ENCODE measurements at places on chromosomes 1 and 21. TPM values are rescaled to one million over a fixed set of nuclear protein-coding genes. Genes with fewer than 3 reads are reported as not detected.

DNA sequence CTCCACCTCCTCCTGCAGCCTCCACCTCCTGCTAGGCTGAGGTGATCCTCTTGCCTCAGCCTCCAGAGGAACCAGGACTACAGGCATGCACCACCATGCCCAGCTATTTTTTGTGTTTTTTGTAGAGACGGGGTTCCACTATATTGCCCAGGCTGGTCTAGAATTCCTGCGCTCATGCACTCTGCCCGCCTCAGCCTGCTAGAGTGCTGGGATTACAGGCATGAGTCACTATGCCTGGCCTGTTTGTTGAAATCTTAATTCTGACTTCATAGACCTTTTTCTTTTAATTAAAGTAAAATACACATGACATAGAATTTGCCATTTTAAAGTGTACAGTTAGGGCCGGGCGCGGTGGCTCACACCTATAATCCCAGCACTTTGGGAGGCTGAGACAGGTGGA is 42.7 kb downstream of the FAAP20 start:
- no peak for DNase-seq

GRCh38 chr1:205842229-205842628 is 7.7 kb downstream of the PM20D1 start:
- peak; percentile 53 for DNase-seq

RUNX3 gene
- not detected for polyA plus RNA-seq

DNA sequence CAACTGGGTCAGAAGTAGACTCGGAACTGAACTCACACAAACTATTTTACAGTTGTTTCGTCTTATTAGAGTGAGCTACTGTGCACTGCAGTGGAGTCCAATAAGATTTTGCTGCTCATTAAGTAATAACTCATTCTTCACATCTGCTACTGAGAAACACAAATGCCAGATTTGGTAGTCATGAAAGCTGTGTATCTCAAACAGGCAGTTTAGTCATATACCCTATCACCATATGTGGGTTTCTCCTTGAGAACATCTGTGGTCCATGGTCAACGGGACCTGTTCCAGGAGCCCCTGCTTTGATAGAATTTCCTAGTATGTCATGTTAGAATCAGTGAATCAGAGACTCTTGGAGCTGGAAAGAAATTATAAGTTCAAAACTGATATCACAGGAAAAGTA is 60.4 kb downstream of the ALG14 start:
- no peak for DNase-seq

HSD11B1 gene
- 0.23 TPM for polyA plus RNA-seq

UBL4B gene
- not detected for polyA plus RNA-seq

SPAG17 gene
- polyA plus RNA-seq: not detected

PEA15 gene
- 322 TPM for polyA plus RNA-seq

BPNT1 gene
- polyA plus RNA-seq: 62.5 TPM

DNA sequence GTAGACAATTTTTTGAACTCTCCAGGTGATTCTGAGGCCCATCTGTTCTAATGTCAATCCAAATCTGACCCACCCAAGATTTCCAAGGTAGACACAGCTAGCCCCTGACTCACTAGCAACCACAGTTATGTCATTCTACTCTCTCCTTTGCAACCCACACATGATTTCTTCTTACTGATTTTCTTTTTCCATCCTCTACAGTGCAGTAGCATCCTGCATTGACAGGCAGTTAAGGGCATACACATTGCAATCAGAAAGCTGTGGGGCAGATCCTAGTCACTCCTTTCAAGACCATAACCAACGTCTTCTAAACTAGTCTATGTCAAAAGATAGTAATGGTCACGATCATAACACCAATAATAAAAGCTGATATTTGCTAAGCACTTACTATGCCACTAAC is 54.2 kb downstream of the JAK1 start:
- DNase-seq: no peak

- no peak for DNase-seq
Observed at GRCh38 chr1:44505210-44505993, 100.3 kb downstream of the RNF220 start.

CLDN17 gene
- not detected for polyA plus RNA-seq

DNA sequence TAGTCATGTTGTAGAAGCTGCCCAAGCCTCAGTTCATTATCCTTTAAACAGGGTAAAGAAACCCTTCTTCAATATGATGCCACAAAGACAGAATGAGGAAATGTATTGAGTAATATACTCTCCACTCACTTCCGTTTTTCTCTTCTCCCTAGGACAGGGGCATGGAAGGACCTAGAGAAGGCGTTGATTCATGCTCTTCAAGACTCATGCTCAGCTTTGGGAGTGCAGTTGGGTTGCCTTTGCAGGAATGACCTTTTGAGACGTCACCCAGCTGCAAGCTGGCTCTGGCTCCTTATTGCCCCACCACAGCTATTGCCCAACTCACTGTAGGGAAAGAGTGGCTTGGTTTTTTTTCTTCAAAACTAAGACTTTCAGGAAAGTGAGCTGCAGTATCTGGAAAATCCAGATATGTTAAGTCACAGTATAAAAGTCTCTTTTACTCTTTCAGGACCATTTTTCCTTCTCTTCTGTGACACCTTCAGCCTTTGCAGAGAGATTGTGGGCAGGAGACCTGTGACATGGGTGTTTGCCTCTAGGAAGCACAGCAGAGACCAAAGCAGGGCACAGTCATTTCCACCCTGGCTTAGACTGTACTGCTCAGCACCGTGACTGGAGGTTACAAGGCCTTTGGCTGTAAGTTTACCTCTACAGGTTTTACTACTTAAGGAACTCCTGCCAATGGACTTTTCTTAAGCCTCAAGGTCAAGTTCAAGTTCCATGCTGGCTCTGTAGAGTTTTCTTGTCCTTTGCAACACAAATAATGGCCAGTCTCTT is 39.5 kb downstream of the XCL2 start:
- no peak for DNase-seq

DNA sequence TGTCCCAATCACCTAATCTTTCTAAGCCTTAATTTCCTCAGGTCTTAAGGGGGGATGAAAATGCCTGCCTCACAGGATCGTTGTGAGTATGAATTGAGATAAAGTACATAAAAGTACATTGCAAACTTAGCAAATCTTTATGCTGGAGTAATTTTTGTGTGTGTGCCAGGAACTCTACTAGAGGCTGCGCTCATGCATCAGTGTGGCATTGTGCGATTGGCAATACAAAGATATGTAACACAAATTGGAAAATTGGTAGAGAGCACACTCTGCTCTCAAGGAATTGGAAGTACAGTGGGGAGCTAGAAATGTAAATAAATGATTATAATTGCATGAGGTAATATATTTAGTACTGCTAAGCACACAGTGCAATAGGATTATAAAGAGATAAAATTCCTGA is 398.3 kb downstream of the DUSP10 start:
- DNase-seq: no peak

- no peak for DNase-seq
Observed at GRCh38 chr21:39647476-39647875, 34.7 kb downstream of the B3GALT5 start.

- DNase-seq: peak; percentile 40
Observed at GRCh38 chr1:156247460-156248322, at the start of gene PAQR6. PAQR6 (minus strand) TSS chr1:156248056; CDS start chr1:156246731, 1,325 bp downstream.

- DNase-seq: peak; percentile 81
Observed at GRCh38 chr1:11842154-11843041, 5.2 kb downstream of the NPPA start.

EFNA3 gene
- 6.0 TPM for polyA plus RNA-seq

- no peak for DNase-seq
Observed at GRCh38 chr1:245288796-245289195, 134.0 kb downstream of the KIF26B start.

- DNase-seq: no peak
Observed at GRCh38 chr1:203478986-203479385, 3.4 kb downstream of the PRELP start.

DNA sequence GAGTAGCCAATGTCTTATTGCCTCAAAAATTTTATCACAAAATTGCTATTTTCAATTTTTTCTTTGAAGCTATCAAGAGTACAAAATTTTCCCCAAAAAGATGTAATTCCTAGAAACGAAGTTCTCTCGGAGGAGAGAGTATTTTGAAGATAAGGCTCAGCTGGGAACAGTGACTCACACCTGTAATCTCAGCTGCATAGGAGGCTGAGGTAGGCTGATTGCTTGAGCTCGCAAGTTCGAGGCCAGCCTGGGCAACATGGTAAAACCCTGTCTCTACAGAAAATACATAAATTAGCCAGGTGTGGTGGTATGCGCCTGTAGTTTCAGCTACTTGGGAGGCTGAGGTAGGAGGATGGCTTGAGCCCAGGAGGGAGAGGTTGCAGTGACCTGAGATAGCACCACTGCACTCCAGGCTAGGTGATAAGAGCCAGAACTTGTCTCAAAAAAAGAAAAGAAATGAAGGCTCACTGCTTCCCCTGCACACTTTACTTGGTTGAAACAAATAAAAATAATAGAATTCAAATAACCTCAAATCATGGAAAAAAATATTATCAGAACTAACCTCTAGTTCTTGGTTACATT is 22.2 kb downstream of the TUT4 start:
- no peak for DNase-seq

- no peak for DNase-seq
Observed at GRCh38 chr1:11730429-11730891, 5.5 kb upstream of the AGTRAP start.

PLPPR4 gene
- polyA plus RNA-seq: 0.61 TPM

GRCh38 chr1:173527151-173527826 is 50.2 kb downstream of the PRDX6 start:
- peak; percentile 12 for DNase-seq

AIRE gene
- not detected for polyA plus RNA-seq

- peak; percentile 69 for DNase-seq
Observed at GRCh38 chr1:233790662-233791371, 113.7 kb upstream of the SLC35F3 start.

DNA sequence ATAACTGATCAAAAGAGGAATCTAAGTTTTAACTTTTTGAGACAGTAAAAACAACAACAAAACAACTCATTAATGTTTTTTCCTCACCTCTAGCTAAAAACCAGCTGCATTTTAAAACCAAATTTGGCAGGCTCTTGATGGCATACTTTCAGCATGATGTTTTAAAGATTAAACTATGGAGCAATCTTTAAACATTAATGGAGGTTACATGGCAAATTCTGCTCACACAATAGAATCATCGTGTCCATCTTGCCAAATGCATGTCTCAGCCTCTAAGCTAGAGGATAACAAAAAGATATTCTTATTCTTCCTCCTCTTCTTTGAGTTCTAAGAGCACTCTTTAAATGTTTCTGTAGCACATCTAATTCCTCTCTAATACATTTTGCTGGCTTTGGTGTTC is 579.8 kb upstream of the PKN2 start:
- DNase-seq: no peak

DNA sequence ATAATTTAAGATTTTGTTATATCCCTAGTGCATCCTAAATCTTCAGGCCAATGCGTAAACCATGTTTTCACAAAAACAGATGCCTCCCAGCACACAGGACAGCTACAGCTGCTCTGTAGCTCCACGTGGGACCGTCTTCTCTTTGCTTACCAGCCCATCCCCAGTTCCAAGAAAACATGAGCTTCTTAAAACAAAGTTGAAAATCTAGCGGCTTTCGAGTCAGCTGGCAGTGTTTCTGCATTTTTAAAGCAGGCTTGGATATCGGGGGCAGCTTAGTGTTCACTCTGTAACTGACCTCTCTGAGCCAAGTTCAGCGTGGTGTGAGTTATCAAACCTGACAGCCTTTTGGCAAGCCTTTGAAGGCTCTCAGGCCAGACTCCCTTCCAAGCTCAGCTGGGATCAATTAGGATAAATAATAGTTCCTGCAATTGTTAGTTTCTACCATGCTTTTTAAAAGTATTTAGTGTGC is 881.5 kb downstream of the LTN1 start:
- DNase-seq: peak; percentile 67

- DNase-seq: no peak
Observed at GRCh38 chr1:20255666-20256065, 35.0 kb upstream of the VWA5B1 start.

- DNase-seq: no peak
Observed at GRCh38 chr1:71834601-71835441, 447.5 kb downstream of the NEGR1 start.

DNA sequence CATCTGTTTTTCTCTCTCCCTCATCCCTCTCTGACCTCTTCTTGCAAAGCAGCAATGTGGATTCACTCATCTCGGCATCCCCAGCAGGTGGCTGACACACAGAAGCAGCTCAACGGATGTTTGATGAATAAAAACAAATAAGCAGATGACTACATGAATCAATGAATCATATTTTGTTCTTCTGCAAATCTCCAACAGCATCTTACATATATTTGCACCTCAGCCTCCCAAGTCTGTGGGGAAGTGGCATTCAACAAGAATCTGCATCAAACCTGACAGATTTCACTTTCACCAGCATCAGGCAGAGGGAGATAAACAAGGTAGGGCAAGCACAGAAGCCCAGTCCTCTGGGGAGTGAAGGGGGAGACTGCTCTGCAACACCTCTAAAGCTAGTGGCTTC is 34.0 kb downstream of the CAPN8 start:
- DNase-seq: no peak

Measured in SK-N-SH (cell line).